ENCODE measurements at places on chromosomes 1 and 21.

- no peak for DNase-seq
These were observed 377.0 kb upstream of the USP24 start for GRCh38 chr1:55592122-55592521.

GRCh38 chr1:154148807-154149206 is 6.1 kb downstream of the NUP210L start:
- DNase-seq = no peak

DNA sequence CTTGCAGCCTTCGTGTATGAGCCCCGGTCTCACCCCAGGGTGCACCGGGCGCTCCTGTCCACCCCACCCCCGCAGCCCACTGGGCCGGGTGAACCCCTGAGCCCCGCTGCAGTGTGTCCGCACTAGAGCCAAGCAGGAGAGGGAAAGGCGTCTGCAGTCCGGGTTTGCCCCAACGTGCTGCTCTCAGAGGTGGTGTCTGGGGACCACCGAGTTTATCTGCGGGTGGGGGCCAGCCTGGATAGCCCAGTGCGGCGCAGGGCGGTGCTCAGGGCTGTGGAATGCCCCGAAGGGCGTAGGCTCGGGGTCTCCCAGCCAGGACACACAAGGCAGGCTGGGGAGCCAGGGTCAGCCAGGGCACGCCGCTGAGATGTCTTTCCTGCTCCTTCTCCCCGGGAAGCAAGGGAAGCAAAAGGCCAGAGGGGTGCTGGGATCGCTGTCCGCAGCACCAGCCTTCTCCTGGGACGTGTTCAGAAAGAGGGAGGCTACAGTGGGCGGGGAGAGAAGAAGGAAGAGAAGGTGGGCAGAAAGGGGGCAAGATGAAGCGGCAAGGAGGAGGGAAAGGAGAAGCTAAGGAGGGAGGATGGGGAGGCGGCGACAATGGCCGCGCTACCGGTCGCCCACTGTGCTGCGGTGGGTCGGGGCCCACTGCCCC is 56.6 kb downstream of the MAB21L3 start:
- DNase-seq = no peak

GRCh38 chr21:43972850-43973633 is 39.1 kb upstream of the TRAPPC10 start:
- DNase-seq = no peak

GRCh38 chr1:156866249-156866909 is 5.7 kb downstream of the NTRK1 start:
- DNase-seq = no peak

GRCh38 chr21:28865488-28866186 is 127.0 kb downstream of the LTN1 start:
- DNase-seq = no peak

DNA sequence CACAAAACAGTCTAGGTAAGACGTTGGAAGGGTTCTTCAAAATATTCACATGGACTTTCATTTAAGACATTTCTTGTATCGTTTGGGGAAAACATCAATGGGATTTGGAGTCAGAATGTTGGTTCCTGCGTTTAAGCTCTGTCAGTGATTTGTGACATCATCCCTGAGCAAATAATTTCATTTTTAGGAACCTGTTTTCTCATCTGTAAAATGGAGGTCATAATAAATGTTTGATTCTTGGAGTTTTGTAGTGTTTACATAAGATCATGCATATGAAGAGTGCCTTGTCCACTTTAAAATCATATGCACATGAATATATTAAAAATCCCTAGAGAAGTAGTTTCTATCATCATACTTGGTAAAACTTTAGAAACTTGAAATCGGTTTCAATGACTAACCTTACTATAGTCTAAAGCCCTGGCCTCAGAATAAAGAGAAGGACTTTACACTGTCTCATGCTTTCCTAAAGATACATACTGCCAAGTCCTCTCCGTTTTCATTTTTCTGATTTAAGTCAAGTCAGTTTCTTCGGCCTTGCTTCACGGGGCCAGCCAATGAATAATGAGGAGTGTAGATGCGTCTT is 178.4 kb downstream of the ADSS2 start:
- no peak for DNase-seq

DNA sequence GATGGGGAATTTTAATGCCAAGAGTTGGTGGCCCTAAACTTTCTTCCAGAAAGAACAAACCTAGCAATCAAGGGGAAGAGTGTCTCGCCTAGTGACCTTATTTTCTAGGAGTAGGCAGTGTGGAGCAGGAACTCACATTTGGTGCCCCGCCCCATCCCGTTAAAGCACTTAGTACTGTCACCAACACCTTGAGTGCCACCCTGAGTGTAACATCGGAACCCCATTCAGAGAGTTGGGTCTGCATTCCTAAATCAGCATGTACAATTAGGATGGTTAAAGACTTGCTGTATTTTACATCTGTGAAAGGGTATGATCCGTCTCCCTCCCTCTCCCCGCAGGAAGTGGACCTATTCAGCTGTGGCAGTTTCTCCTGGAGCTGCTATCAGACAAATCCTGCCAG is 15.5 kb downstream of the ETS2 start:
- DNase-seq = no peak

- no peak for DNase-seq
These were observed 25.8 kb upstream of the CCN1 start for GRCh38 chr1:85554630-85555327.

GRCh38 chr21:15455819-15456462 is 273.8 kb upstream of the USP25 start:
- no peak for DNase-seq

GRCh38 chr1:153687346-153688125 is 9.0 kb downstream of the NPR1 start:
- no peak for DNase-seq

GRCh38 chr1:31576201-31576669 is at the start of gene TINAGL1:
Gene TINAGL1, plus strand, starts transcription at chr1:31576515. Its CDS starts 634 bp downstream, at chr1:31577149.
- no peak for DNase-seq

DNA sequence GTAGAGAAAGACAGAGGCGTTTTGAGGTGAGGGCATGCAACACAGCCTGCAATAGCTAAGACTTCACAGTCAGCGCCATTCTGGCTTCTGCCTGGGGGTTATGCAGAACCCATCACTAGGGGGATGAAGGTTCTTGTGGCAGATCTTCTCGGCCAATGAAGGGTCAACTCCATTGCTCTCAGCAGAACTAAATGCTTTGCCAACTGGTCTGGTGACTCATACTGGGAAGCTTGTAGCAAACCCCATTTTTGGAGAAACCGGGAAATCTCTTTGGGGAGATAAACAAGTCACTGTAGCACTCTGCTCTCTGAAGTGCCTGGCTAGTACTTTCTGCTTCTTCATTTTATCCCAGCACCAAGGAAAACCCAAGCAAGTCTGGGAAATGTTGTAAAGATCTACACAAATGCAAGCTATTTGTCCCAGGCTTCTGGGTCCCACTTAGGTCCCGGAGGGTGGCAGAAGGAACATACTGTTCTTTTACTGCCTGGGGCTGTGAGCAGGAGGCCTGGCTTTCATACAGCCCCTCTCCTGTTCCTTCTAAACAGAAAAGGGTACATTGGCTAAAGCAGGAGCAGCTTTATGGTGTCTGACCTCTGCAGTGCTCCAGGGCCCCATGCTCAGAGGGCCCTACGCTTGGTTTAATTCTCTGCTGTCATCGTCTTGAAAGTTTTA is 28.8 kb downstream of the SHISA4 start:
- DNase-seq = peak; percentile 73

GRCh38 chr1:226845624-226846023 is 24.8 kb upstream of the PSEN2 start:
- no peak for DNase-seq

DNA sequence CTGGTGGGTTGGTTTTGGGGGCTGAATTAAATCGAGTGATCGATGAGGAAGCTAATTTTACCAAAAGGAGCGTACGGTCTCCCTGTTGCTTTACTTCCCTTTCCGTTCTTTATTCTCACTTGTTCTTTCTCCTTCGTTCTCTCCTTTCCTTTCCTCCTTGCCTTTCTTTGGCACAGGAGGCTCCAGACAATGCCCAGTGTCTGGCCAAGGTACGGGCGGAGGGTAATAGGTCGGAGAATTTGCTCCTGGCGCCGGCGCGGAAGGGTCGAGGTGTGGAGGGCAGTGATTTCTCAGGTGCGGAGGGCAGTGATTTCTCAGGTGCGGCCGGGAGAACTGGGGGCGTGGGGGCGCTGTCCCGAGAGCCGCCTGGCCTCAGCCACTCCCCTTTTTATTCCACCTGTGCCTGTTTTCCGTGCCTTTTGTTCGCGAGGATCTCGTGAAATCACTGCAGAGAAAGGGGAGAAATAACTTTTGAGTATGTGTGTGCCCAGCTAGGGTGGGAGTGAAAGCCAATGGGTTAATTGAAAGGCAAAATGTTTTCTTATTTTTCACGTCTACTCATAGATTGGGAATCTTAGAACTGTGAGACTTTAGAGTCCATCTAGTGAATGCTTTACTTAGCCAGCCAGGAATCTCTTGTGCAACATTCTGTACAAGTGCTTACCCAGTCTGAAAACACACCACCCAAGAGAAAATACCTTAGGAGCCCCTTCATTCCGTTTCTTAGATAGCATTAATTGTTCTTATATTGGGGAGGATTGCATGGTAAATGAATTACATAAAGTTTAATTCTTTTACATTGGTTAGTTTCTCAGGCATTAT is 1.3 kb downstream of the FNBP1L start:
- no peak for DNase-seq

DNA sequence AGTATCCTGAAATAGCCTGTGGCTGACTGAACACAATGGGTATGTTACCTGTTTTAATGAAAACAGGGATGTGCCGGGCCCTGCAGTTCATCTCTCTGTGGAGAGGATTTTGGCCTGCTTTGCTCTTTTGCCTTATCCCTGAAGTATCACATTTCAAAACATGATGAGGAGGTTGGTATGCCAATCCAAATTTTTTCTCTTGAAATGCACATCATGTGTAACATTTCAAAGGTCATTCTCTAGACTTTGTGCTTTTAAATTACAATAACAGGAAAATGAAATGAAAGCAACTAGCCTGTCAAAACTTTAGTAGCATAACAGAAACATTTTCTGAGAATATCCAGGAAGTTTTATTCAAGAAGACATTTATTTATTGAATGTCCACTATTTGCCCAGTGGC is 118.9 kb downstream of the SLC44A5 start:
- DNase-seq = no peak

- no peak for DNase-seq
These were observed 83.3 kb downstream of the LACTBL1 start for GRCh38 chr1:22889213-22889827.

- DNase-seq = no peak
These were observed at the start of gene ECE1 for GRCh38 chr1:21289700-21290545. Gene ECE1, minus strand, starts transcription at chr1:21290463. Its CDS starts 49 bp downstream, at chr1:21290414.

DNA sequence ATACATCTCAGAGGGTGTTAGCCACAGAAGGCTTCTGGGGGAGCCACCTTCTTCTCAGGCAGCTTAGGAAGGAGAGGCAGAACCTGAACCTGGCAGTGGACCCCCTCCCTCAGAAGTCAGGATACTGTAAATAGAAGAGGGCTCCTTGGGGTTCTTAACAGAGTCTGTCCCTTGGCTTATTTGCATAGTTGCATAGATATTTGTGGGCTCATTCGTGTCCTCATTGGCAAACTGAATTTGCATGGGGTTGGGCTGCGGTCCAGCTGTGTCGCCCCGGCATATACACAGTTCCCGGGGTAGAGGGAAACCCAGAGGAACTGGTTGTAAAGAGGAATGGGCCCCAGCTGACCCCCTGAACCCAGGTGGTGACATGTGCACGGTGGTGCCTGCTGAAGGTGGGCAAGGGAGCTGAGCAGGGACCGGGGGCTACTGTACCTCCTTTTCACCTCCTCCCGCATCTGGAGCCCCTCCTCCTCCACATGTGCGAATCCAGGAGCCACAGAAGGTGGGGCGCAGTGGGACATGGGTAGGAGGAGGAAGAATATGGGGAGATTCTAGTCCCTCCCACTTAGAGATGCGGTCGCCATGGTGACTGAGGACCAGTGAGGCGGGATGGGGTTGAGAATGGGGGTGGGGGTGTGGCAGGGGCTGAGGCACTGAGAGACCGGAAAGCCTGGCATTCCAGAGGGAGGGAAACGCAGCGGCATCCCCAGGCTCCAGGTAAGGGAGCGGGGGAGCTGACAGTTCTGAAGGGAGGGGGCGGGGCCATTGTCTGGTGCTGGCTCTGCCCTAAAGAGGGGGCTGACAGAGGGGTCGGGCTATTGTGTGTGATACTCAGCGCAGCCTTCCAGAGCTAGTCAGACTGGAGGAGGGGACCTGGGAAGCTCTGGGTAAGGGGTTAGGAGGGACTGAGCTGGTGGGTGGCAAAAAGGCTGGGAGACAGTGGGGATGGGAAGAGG is 3.7 kb upstream of the SEMA4A start:
- no peak for DNase-seq

DNA sequence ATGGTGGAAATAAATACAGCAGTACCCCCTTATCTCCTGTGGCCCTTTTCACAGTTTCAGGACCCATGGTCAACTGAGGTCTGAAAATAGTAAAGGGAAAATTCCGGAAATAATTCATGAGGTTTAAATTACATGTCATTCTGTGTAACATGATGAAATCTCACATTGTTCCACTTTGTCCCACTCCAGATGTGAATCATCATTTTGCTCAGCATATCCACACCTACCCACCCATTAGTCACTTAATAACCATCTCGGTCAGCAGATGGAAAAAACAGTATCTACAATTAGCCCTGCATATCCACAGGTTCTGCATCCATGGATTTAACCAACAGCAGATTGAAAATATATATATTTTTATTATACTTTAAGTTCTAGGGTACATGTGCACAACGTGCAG is 86.9 kb upstream of the GORAB start:
- DNase-seq = peak; percentile 36

- DNase-seq = no peak
These were observed 10.3 kb downstream of the LIX1L start for GRCh38 chr1:145947551-145947950.

DNA sequence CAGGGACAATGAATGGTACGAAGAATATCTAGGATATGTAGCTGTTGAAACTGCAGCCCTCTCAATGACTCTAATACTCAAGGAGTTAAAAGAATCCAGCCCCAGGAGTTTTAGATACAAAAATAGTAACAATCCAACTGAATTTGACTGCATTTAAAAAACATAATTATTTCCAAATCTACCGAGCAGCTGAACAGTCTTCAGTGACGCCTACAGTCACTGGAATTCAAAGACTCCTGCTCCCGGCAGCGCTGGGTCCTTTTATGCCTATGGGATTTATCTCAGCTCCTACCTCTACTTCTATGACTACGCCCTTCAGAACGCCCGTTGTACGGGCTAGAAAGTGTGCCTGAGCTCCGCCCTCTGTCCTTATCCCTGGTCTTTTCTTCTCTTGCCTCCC is 55.7 kb downstream of the WARS2 start:
- DNase-seq = no peak

DNA sequence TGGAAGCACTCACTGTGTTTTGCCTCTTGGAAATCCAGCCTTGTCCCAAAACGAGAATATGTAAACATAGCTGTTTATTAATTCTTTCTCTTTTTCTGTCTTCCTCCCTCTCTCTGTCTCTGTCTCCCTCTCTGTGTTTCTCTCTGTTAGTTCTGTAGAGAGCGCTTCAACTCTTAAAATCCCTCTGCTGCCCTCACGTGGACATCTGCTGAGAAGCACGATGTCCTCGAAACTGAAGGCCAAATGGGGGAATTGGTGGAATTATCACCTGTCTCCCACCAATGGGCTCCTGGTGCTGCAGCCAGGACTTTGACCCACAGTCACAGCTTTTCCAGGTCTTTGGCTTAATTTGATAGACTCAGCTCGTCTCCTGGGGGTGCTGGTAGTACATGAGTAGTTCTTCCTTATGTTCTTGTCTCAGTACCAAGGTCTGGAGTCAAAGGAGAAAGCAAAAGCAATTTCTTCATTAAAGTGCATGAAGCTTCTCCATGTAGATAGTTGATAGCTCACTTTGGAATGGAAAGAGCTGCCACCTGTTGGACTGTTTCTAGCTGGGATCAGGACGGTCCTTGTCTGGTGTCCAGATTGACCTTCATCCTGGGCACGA is 5.5 kb upstream of the GBP6 start:
- peak; percentile 36 for DNase-seq
